ENCODE measurements at places on chromosomes 16 and 17.

- DNase-seq, result no peak
Observed at GRCh38 chr16:50600582-50601283, 52.5 kb downstream of the NKD1 start.

DNA sequence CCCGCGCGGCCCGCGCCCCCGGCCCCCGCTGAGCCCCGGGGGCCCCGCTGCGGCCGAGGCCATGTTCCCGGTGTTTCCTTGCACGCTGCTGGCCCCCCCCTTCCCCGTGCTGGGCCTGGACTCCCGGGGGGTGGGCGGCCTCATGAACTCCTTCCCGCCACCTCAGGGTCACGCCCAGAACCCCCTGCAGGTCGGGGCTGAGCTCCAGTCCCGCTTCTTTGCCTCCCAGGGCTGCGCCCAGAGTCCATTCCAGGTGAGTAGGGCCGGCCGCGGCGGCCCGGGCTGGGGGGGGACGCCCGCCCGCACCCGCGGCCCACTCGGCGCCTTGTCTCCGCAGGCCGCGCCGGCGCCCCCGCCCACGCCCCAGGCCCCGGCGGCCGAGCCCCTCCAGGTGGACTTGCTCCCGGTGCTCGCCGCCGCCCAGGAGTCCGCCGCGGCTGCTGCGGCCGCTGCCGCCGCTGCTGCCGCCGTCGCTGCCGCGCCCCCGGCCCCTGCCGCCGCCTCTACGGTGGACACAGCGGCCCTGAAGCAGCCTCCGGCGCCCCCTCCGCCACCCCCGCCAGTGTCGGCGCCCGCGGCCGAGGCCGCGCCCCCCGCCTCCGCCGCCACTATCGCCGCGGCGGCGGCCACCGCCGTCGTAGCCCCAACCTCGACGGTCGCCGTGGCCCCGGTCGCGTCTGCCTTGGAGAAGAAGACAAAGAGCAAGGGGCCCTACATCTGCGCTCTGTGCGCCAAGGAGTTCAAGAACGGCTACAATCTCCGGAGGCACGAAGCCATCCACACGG, 504 bp downstream of the MAZ start:
- peak; percentile 82 for DNase-seq

DNA sequence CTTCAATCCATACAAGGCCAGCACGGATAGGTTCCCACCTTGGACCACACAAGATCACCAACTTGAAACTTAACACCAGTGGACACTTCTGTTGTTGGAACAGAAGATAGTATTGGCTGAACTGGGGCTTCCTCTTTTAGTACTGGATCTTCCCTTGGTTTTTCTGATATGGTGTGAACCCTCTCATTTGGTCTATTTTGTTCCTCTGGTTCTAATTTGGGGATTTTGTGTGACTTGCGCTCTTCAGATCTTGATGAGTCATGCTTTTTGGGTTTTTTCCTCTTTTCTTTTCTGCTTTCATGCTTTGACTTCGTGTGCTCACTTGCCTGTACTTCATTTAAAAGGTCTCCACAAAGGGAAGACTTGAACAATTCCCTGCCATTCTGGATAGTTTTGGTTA, 39.0 kb downstream of the SOST start:
- DNase-seq, result no peak

DNA sequence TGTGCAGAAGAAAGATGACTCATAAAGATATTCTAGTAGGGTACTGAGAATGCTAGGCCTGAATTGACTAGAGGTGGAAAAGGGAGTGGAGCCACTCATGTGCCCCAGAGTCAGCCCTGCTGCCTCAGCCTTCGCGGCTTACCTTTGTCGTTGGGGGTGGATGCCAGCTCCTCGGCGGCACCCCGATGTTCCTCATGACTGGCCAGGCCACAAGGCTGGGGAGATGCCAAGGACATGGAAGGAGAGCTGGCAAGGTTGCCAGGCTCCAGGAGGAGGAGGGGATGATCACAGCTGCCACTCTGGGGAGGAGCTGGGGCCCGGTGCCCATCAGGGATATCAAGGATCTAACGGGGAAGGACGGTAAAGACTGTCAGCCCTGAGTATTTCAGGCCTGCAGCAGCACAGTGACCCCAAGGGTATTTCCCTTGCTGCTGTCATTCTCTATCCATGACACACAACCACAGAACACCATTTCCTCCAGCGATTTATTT, 9.7 kb upstream of the SLC35B1 start:
- DNase-seq, result no peak

GRCh38 chr16:21986692-21987246, 14.1 kb downstream of the PDZD9 start:
- no peak for DNase-seq

GRCh38 chr17:78414178-78415162, 36.0 kb downstream of the PGS1 start:
- DNase-seq, result no peak

GRCh38 chr17:81173762-81174155, 7.7 kb upstream of the AATK start:
- DNase-seq, result no peak

DNA sequence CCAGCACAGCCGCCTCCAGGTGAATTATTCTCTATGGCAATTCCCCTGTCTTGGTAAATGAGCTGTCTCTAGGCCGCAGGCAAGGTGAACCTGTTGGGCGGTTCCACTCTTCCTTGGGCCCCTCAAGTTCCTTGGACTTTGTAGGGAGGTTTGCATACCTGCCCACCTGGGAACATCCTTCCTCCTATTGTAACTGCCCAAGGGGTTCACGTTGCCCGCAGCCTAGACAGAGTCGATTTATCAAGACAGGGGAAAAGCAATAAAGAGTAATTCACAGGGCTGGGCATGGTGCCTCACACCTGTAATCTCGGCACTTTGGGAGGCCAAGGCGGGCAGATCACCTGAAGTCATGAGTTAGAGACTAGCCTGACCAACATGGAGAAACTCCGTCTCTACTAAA, 122.5 kb downstream of the KCNJ18 start:
- peak; percentile 2 for DNase-seq

DNA sequence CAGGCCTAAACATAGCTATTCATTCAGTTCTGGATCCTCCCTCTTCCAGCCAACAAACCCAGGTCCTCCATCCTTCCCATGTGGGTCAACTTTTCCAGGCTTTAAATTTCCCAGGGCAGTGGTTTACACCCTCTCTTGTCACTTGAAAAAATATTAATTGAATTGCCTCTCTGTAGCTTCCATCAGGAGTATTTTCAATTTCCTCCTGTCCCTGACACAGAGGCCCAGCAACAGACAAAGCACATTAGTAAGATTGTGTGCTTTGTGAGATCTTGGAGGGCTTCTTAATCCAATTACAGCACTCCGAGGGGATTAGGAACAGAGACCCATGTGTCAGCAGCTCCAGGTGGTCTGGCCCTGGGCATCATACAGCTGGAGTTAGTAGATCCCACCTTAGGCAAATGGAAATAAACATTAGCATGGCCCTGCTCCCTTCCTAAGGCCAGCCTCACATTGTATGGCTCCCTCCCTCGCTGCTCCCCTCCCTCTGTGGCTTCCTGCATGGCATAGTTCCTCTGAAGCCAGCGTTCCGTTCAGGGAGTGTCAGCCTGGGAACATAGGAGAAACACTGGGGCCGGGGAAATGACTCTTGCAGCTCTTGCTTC, 132.7 kb upstream of the HSBP1 start:
- no peak for DNase-seq

- no peak for DNase-seq
Observed at GRCh38 chr17:17877529-17878358, 41.0 kb upstream of the SREBF1 start.

- DNase-seq, result no peak
Observed at GRCh38 chr17:59234631-59235030, 14.3 kb downstream of the GDPD1 start.

DNA sequence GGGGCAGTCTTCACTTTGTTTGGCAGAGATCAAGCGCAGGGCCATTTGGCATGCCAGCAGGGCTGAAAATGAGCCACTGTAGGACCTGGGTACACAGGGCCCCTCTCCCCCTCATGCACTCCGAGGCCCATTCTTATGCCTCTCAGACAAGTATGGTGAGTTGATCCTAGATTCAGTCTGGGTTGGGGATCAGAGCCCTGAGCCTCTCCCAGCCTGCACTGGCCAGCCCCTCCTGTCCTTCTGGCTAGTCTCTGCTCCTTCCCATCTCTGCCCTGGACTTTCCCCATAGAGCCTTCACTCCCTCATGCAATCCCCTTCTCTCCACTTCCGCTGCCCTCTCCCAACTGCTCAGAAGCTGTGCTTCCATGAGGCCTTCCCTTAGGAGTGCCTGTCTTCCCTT, 31.0 kb downstream of the SMARCE1 start:
- DNase-seq, result no peak

- DNase-seq, result no peak
Observed at GRCh38 chr16:28513484-28514181, 7.0 kb upstream of the IL27 start.

DNA sequence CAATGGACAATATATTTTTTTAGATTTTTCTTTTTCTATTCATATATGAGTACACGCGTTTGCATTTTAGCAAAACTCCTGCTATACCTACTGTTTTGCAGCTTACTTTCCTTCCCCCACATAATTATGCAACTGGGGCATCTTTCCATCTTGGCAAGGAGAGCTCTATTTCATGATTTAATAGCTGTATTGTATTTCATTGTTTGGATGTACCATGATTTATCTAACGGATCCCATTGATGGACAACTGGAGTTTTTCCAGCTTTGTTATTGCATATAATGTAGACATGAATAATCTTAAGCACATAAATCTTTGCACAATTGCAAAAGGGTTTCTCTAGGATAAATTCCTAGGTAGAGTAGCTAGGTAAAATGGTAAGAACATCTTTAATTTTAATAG, 133.9 kb downstream of the PITPNC1 start:
- no peak for DNase-seq

- no peak for DNase-seq
Observed at GRCh38 chr17:55210292-55210691, 54.5 kb upstream of the HLF start.

Data from RPMI8226 (cell line).